ENCODE measurements at places on chromosomes 12 and 14. TPM values are rescaled to one million over a fixed set of nuclear protein-coding genes. Genes with fewer than 3 reads are reported as not detected.

DNA sequence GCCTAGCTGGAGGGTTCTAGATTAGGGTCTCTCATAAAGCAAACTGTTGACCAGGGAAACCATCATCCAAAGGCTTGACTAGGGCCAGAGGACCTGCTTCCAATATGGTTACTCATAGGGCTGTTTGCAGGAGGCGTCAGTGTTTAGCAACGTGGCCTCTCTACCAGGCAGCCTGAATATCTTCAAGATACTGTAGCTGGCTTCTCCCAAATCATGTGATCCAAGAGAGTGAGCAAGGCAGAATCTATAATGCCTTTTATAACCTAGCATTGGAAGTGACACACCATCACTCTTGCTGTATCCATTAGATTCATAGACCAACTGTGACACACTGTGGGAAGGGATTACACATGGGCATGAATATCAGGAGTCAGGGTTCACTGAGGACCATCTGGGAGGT is 17.3 kb downstream of the TPH2 start:
- DNase-seq, result no peak

- DNase-seq, result no peak
Observed at GRCh38 chr12:46669720-46670119, 156.1 kb downstream of the SLC38A4 start.

GRCh38 chr12:123119808-123120207 is 31.1 kb downstream of the PITPNM2 start:
- peak; percentile 47 for DNase-seq

The ETFBKMT gene
- 1.6 TPM for polyA plus RNA-seq

DNA sequence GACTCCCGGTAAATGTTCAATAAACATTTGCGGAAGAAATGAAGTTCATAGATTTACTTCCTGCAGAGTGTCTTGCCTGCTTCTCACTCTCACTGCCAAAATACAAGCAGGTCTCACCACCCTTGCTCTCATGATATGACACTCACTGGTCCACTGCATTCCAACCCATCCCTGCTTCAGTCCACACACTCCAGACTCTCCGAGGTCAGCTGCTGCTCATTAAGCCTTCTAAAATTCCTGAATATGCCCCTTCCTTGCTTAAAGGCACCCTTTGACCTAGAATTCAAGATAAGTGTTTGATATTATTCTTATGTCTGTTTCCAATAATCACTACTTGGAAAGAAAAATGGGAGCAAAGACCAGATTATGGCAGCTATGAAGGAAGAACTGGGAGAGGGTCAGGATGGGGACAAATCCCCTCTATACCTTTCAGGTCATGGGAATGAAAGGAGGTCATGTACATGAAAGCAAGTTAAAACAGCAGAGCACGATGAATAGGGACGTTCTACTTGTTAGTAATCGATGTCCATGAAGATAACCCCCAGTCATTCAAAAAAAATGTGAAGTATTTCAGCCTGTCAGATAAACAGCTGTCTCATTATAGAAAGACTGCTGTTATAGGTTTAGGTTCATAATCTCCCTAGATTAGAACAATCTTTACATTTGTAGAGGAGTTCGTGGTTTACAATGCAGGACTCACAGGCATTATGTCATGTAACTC is 10.5 kb upstream of the NID2 start:
- DNase-seq, result no peak

GRCh38 chr12:123043536-123044001 is 63.1 kb downstream of the ARL6IP4 start:
- DNase-seq, result peak; percentile 63

The SERPINA1 gene
- polyA plus RNA-seq, result 0.64 TPM

The PLEKHG3 gene
- not detected for polyA plus RNA-seq

- peak; percentile 3 for DNase-seq
Observed at GRCh38 chr12:67482751-67483661, 165.5 kb upstream of the DYRK2 start.

DNA sequence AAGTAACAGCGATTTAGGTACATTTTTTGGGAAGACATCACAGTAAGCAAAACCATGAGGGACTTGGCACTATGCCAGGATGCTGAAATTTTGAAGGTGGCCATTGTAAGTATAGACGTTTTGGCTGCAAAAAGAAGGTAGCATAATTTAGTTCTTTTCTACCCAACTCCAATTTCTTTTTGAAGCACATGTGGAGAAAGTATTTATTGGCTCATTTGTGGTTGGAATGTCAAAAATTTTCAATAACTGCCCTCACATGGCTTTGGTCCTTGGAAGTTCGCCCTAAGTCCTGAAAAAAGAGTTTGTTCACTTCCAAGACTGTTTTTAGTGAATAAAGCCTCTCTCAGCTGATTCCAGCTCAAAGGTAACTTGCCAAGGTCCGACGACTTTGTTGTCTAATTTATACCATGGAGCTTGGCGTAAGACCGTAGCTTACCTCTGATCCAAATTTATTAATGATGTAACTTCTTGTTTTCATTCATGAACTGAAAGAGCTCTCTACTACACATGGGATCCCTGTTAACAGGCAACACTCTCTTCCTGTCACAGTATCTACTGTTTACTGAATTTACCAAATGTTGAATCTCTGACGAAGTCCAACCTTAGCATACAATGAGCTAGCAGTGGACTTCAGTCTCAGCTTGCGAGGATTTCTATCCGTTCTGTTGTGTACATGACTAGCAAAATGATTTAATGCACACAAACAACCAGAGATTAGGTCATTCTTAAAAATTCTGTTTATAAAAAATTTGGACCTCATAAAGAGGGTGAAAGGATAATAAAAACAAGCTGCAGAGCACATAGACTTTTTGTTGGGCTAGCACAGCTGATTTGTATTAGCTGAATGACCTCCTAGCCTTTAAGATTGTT is 49.0 kb downstream of the MSRB3 start:
- DNase-seq, result no peak

GRCh38 chr12:131230340-131231031 is 276.8 kb downstream of the ADGRD1 start:
- no peak for DNase-seq

- DNase-seq, result no peak
Observed at GRCh38 chr12:6780573-6780972, 8.3 kb downstream of the LAG3 start.

DNA sequence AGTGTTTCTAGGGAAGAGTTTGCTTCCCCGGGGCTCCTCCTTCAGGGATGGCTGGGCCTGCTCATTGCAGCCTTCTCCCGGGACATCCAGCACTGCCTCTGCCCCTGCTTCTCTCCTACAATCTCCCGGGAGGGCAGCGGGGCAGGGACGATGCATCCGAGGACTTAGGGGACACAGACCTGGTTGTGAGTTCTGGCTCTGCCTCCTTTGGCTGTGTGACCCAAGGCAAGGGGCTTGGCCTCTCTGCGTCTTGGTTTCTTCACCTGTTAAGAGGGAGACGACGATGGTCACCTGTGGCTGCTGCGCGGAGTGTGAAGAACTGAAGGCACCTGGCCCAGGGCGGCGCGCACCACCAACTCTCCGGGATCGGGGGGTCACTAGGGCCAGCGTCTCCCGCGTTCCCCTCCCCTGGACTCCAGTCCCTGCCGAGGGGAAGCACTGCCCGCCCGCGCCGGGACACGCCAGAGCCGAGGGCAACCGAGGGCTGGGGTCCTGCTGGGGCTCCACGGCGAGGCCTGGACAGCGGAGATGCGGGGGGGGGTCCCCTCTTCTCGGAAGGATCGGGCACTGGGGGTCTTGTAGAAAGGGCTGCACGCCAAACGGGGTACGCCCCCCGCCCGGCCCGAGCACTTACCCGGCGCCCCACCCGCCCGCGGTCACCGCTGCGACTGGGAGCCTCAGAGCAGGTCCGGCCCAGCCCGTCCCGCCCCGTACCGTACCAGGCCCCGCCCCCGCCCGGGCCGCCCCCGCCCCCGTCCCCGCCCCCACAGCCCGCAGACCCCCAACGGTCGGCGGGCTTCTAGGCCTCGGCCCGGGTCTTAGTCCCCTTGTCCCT is at the start of gene HVCN1:
HVCN1 (minus strand) TSS at position 670 of the 835 bp plus-strand sequence. CDS start 5,870 bp downstream, outside the sequence.
- DNase-seq, result peak; percentile 44

GRCh38 chr14:100078216-100078803 is 13.1 kb downstream of the EVL start:
- no peak for DNase-seq

GRCh38 chr14:59582161-59582560 is 5.5 kb upstream of the CCDC175 start:
- no peak for DNase-seq

DNA sequence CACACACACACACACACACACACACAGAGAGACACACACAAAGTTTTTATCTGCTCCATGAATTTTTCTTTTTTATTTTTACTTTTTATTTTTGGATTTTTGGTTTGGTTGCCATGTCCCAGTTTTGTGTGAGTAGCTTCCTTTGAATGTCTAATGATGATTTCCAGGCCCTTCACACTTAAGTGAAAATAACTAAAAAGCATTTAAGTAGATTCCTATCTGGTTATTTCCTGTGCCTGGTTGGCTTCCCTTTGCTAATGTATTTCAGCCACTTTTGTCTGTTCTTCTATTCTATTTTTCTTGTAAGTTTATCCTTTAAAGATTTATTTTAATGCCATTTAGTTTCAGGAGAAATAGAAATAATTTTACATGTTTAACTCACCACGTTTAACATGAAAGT is 755.4 kb downstream of the SLC6A15 start:
- DNase-seq, result no peak

The KLRF1 gene
- polyA plus RNA-seq, result 1.6 TPM

The ANHX gene
- polyA plus RNA-seq, result not detected

- peak; percentile 69 for DNase-seq
Observed at GRCh38 chr12:130818635-130819576, 20.1 kb downstream of the STX2 start.

- DNase-seq, result no peak
Observed at GRCh38 chr12:3000548-3001275, 41.5 kb downstream of the TEAD4 start.

DNA sequence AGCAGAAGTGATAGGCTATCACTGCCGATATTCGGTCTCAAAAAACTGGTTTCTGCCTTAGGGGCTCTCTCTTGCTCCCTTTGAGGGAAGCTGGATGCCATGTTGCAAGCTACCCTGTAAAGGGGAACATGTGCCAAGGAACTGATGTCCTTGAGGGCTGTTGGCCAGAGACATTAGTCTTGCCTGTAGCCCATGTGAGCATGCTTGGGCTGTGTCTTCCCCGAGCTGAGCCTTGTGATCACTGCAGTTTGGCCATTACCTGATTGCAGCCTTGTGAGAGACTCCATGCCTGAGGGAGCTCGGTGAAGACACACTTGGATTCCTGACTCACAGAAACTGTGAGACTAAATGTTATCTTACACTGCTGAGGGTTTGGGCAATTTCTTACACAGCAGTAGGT is 18.8 kb downstream of the RTRAF start:
- DNase-seq, result no peak

Data from naive B cell (primary cell).